ENCODE measurements at places on chromosomes 2 and 18.

GRCh38 chr2:144452169-144452988, 67.5 kb downstream of the ZEB2 start:
- DNase-seq = no peak

DNA sequence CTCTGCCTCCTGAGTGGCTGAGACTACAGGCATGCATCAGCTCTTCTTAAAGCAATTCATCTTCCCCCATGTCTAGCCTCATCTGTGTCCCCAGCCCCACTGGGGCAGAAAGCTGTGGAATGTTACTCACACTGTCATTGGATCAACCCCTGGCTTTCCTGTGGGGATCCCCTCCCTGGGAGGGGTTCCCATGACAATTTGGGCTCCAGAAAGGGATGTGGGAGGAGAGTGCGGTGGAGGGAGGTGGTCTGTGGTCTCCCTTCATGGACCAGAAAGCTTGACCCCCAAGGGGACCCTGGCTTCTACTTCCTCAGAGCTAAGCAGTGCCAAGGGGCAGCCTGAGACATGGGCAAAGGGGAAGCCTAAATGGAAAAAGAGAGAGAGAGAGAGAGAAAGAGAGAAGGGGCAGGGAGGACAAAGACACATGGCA, 1.3 kb downstream of the NGEF start:
- DNase-seq = no peak

- no peak for DNase-seq
Measured at GRCh38 chr18:36460854-36461253, 163.3 kb downstream of the FHOD3 start.

- no peak for DNase-seq
Measured at GRCh38 chr2:231038483-231039293, 1.4 kb downstream of the C2orf72 start.

GRCh38 chr2:215320679-215321078, 8.8 kb downstream of the ATIC start:
- DNase-seq = no peak

- no peak for DNase-seq
Measured at GRCh38 chr2:74010087-74010541, 25.4 kb downstream of the TET3 start.

All from AML-193 (cell line).